ENCODE measurements at places on chromosomes 16 and 17.

GRCh38 chr17:56675876-56676660 is 82.6 kb downstream of the NOG start:
- no peak for DNase-seq

DNA sequence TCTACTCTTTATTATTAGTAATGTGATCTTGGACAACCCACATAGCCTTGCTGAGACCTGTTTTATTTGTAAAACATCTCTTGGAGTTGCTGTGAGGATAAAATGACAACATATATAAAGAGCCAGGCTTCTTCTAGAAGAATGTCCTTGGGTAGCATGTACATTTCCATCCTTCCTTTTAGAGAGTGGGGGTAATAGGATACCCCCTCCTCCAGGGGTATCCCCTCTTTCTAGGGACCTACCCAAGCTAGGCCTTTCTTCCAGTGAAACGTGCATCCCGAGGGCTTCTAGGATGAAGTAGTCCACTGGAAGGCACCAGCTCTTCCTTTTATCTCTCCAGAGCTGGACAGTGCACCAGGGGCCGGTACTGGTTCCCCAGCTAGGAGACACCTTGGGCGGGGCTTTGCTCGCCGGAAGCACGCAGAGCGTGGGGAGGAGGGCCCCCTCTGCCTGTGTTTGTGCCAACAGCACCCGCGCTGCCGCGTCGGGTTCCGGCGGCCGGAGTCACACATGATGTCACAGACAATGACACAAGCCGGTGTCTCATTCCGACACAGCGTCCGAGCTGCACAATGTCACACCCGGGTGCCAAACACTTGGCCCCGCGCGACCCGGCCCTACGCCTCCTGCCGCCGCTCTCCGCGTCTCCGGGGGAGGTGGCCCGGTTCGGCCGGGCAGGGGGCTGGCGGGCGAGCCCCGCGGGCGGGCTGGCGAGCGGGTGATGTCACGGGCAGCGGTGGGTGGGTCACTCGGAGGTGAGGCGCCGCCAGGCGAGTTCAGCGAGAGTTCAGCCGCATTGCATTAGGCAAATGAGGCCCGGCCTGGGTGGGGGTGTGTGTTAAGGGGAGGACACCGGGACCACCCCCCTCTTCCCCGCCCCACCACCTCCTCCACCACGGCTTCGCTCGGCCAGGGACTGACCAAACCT is 23.4 kb downstream of the GJD3 start:
- DNase-seq: peak; percentile 90

DNA sequence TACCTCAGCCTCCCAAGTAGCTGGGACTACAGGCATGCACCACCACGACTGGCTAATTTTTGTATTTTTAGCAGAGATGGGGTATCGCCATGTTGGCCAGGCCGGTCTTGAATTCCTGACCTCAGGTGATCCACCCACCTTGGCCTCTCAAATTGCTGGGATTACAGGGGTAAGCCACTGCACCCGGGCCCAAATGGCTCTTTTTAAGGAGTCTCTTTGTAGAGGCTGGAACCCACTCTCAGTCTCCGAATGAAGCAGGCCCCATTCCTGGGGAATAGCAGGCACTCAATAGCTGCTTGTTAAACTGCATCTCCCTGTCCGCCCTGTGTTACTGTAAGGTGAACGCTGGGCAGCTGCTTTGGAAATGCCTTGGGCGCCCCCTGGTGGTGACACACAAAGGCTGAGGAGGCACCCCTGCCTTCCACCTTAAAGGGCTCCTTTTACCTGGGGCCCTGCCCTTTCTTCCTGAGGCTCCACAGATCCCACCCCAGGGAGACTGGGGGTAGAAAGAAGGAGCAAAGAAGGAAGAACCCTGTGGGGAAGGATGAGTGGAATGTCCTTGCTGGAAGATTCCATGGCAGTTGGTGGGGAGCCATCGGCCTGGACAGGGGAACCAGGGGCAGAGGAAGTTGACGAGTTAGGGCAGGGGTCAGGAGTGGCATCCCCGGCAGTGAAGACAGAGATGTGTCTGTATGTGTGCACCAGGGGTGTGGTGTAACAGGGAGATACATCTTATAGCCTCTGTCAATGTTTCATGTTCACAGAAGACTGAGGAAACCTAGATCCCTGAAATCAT is 6.1 kb upstream of the SP2 start:
- DNase-seq: peak; percentile 85

- no peak for DNase-seq
Measured at GRCh38 chr17:9202532-9202931, 181.2 kb downstream of the NTN1 start.

DNA sequence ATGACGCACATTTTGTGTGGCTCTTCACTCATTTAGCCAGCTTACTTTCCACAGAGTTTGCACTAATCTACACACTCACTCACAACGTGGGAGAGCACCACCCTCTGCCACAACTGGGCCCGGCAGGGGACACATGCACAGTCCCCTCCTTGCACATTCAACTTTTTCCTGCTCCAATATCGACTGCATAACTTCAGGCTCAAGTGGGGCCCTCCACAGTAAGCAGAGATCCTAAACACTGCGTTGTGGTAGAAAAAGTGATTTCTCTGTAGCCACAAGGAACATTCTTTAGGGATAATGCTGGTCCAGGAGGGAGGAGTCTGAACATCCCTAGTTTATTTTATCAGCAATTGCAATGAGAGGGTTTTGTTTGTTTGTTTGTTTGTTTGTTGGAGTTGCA is 40.0 kb downstream of the MRPS23 start:
- no peak for DNase-seq

- DNase-seq: no peak
Measured at GRCh38 chr17:74919440-74920305, 3.4 kb downstream of the USH1G start.

DNA sequence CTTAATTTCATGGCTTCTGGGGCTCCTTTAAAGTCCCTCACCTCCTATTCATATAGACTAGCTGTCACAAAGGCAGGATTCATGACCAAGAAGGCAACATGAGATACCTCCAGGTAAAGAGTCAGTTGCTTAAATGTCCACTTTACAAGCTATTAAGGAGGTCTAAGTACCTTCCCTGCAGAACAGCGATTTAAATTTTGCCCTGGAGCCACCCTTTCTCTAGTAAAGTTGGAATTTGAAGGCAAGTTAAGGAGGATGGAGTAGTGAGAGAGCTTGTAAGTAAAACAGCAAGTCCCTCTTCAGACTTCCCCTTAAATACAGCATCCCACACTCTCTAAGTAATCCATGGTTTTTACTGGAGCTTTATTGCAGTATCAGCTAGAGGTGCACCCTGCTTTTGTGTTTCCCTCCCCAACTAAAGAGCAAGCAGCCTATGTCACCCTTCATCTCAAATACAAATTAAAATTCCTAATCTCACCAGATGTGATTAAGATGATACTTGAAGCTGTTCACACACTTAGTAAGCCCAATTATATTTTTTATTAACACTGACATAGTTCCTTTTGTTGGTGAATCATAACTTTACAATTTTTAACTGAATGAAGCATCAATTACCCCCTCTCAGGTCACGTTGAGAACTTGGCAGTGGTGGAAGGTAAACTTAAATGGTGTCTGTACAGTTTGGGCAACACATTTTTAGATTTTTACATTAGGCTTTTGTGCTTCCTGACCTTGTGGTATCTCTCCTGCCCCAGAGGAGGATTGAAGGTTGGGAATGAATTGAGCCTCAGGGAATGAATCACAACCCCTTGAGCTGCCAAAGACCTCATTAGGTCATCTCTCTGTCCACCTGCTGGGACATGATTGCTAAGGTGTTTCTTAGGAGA is 108.9 kb downstream of the TANGO6 start:
- DNase-seq: no peak

DNA sequence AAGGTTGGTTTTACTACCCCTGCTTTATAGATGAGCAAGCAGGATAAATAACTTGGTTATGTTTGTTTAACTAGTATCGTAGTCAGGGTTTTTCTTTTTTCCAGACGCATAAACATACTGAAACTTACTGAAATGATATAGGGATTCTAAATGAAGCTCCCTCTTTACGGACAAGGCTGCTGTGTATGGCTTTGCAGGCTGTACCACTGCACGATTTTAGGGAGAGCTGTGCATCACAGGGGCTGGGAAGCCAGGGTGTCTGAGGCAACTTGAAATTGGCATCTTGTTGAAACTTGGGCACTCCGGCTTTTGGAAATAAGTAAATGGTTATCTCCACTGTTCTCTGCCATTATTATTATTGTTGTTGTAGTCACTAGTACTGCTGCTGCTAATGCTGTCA is 218.1 kb upstream of the CDH8 start:
- DNase-seq: no peak

DNA sequence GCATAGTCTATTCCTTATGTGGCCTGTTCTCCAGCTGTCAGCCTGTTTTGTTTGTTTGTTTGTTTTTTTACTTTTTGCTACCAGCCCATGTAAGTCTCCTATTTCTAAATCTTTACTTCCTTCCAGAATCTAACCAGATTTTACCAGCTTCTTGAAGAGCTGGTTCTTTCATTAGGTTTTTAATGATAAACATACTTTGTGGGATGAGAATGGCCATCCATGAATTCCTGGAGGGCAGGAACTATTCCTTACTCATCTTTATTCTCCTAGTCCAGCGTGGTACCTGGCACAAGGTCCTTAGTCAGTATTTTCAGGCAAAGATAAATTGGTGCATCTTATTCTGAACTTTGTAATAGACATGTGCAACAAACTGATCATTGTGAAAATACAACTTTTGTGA is 17.3 kb downstream of the RSPRY1 start:
- DNase-seq: no peak

GRCh38 chr17:31492880-31493655 is 101.6 kb downstream of the RAB11FIP4 start:
- DNase-seq: peak; percentile 54

Data from muscle of leg (tissue), 16 donors.